ENCODE measurements at places on chromosomes 7 and 10. TPM values are rescaled to one million over a fixed set of nuclear protein-coding genes. Genes with fewer than 3 reads are reported as not detected.

OR2A1 gene
- not detected for total RNA-seq

DNA sequence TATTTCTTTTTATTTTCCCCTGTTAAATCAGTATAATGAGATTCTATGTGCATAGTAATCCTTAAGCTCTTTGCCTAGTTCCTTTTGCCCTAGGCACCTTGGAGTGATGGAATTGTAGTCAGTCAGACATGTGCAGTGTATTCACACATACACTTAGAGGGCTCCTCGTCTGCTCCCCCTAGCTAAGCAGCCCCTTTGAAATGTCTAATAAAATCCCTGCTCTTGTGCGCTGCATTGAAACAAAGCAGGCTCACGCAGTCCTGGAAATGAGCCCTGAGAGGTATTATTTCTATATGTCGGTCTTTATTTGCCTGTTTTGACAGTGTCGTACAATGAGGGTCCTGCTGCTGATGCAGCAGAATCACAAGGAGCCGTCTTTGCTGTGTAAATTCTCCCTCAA lies 258.7 kb downstream of the AUTS2 start:
- H3K27me3 ChIP-seq, result no peaks in the 10 kb centered on the region
- H3K27ac ChIP-seq, result no peak overlapping the region
- H3K4me1 ChIP-seq, result peaks cover 59% of the 10 kb centered on the region
- DNase-seq, result no peak
- no peaks in the 10 kb centered on the region for H3K36me3 ChIP-seq

DNA sequence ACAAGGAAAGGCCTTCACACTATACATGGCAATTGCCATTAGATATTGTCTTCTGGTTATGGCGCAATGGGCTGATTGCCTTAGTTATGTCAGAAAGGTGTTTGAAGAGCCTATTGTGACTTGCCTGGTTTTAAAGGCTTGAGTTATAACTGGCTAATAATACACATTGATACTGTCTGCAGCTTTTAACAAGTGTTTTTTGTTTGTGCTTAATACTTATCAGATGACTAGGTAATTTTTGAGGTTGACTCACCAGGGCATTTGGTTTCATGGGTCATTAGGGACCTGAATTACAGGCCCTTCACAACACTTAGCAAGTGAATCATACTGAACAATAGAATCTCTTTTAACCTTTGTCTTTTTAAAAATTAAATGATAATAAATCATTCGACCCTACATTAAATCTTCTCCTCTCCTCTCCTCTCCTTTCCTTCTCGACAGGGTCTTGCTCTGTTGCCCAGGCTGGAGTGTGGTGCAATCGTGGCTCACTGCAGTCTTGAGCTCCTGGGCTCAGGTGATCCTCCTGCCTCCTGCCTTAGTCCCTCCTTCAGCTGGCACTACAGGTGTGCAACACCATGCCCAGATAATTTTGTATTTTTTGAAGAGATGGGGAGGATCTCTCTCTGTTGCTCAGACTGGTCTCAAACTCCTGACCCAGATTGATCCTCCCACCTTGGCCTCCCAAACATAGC lies 196.3 kb downstream of the JCAD start:
- H3K27me3 ChIP-seq, result no peaks in the 10 kb centered on the region
- peak overlapping the region; percentile 36 for H3K4me3 ChIP-seq
- H3K4me1 ChIP-seq, result peaks cover 58% of the 10 kb centered on the region

LIPK gene
- total RNA-seq, result 3.2 TPM

GRCh38 chr10:14571866-14572507 lies 202.7 kb downstream of the FAM107B start:
- H3K27me3 ChIP-seq, result no peaks in the 10 kb centered on the region
- peaks cover 24% of the 10 kb centered on the region for H3K4me1 ChIP-seq
- peak overlapping the region; percentile 34 for H3K4me3 ChIP-seq
- peaks cover 30% of the 10 kb centered on the region for H3K36me3 ChIP-seq
- no peak for DNase-seq
- H3K27ac ChIP-seq, result peak overlapping the region; percentile 54
